Nephron progenitor cell (in vitro differentiated cells): ENCODE measurements at places on chromosomes 4 and X.

DNA sequence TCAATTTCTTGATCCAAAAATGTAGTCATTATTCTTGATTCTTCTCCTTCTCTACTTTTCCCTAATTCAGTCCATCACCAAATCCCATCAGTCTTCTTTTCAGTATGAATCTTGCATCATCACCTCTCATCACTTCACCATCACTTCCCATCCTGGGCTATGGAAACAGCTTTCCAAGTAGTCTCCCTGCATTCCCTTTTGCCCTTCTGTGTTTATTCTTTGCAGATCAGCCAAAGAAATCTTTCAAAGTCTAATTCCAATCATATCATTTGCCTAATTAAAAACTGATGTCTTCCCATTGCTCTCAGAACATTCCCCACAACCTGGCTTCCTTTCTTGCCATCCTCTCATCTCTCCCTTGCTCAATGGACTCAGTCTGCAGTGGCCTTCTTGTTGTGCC lies 201.7 kb upstream of the ADAMTS3 start:
- no peak overlapping the region for H3K4me3 ChIP-seq
- H3K27me3 ChIP-seq: peaks cover 9% of the 10 kb centered on the region
- DNase-seq: no peak
- no peaks in the 10 kb centered on the region for H3K4me1 ChIP-seq
- H3K27ac ChIP-seq: no peak overlapping the region
- no peaks in the 10 kb centered on the region for H3K36me3 ChIP-seq

- H3K36me3 ChIP-seq: no peaks in the 10 kb centered on the region
- no peak overlapping the region for H3K4me3 ChIP-seq
- no peaks in the 10 kb centered on the region for H3K4me1 ChIP-seq
- peaks cover 3% of the 10 kb centered on the region for H3K27me3 ChIP-seq
- DNase-seq: no peak
Measured at GRCh38 chr4:80798082-80798481, 232.4 kb upstream of the BMP3 start.

GRCh38 chr4:152325831-152326230 lies 210.1 kb downstream of the FBXW7 start:
- no peak overlapping the region for H3K27ac ChIP-seq
- peaks cover 63% of the 10 kb centered on the region for H3K36me3 ChIP-seq
- H3K27me3 ChIP-seq: no peaks in the 10 kb centered on the region
- no peak for DNase-seq
- no peak overlapping the region for H3K4me3 ChIP-seq

DNA sequence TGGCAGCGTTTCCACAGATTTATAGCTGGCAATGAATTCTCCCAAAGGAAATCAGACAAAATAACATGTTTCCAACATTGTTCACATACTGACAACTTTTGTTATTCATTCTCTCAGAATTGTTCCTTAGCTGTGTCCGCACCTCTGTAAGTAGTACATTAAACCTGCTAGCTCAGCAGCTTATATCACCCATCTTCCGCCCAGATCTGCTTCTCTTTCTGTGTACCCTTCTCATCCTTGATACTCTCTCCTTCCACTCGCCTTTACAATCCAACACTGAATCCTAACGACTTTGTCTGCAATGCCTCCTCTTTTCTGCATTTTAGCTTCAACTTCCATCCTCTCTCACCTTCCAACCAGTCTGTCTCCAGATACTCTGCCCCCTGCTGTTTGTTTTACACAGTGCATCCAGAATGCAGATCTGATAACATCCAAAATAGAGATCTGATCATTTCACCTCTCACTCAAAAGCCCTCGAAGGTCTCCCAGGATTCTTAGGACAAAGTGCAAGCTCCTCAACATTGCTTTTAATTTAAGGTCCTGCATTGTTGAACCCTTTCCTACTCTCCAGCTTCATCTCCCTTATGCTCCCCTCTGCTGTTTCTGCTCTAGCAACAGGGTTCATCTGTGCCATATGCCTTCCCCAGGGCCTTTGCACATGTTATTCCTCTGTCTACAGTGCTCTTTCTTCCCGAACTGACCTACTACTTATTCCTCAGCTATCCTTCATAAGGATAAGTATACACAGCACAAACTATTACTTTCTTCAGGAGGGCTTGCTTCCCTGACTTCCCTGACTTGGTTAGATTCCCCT lies 67.3 kb upstream of the VBP1 start:
- no peaks in the 10 kb centered on the region for H3K36me3 ChIP-seq
- no peak overlapping the region for H3K27ac ChIP-seq
- peak; percentile 29 for DNase-seq
- H3K27me3 ChIP-seq: peaks cover 7% of the 10 kb centered on the region
- peaks cover 3% of the 10 kb centered on the region for H3K4me1 ChIP-seq

GRCh38 chrX:81959964-81960363 lies 758.1 kb downstream of the SH3BGRL start:
- DNase-seq: no peak
- no peak overlapping the region for H3K4me3 ChIP-seq
- H3K27ac ChIP-seq: no peak overlapping the region
- H3K36me3 ChIP-seq: no peaks in the 10 kb centered on the region

DNA sequence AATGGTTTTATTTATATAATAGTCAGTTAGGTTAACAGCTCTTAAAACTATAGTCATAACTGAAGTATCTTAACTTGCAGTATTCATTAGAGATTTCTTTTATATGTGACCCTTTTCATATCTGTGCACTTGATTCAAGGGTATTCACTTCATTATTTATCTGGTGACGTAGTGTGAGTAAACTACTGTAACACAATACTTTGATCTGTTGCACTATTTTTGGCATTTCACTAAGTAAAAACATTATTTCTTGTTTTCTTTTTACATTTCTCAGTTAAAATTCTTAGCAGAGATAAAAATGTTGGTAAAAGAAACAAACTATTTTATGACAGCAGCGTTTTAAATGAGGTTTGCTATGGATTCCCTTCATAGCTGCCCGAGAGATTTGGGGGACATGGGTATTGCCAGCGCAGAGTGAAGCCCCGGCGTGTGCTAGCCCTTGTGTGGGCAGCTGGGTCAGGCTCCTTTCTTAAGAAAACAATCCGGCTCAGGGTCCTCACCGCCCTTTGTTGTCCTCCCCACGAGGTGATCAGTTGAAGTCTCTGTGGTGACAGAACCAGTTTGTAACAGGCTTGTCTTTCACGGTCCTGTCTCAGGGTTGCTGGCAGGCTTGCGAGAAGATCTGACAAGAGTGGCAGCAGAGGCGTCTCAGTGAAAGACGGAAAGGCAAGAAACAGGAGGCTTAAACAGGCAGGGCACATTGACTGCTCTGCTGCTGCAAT lies 293.4 kb downstream of the BMPR1B start:
- H3K4me1 ChIP-seq: peaks cover 31% of the 10 kb centered on the region
- no peaks in the 10 kb centered on the region for H3K36me3 ChIP-seq
- H3K27ac ChIP-seq: peak overlapping the region; percentile 83
- no peaks in the 10 kb centered on the region for H3K27me3 ChIP-seq
- peak overlapping the region; percentile 68 for H3K4me3 ChIP-seq

DNA sequence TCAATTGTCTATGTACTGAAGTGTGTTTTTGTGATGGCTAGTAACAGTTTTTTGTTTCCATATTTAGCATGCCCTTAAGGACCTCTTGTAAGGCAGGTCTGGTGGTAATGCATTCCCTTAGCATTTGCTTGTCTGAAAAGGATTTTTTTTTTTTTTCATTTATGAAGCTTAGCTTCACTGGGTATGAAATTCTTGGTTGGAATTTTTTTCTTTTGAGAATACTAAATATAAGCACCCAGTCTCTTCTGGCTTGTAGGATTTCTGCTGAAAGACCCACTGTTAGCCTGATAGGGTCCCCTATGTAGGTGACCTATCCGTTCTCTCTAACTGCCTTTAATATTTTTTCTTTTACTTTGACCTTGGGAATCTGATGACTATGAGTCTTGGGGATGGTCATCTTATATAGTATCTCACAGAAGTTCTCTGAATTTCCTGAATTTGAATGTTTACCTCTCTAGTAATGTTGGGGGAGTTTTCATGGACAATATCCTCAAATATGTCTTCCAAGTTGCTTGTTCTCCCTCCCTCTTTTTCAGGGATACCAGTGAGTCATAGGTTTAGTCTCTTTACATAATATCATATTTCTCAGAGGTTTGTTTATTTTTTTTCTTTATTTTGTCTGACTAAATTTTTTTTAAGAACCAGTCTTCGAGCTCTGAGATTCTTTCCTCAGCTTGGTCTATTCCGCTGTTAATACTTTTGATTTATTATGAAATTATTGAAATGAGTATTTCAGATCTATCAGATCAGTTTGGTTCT lies 157.1 kb upstream of the PGRMC2 start:
- H3K27ac ChIP-seq: no peak overlapping the region
- peaks cover 4% of the 10 kb centered on the region for H3K27me3 ChIP-seq
- no peaks in the 10 kb centered on the region for H3K4me1 ChIP-seq
- DNase-seq: no peak

DNA sequence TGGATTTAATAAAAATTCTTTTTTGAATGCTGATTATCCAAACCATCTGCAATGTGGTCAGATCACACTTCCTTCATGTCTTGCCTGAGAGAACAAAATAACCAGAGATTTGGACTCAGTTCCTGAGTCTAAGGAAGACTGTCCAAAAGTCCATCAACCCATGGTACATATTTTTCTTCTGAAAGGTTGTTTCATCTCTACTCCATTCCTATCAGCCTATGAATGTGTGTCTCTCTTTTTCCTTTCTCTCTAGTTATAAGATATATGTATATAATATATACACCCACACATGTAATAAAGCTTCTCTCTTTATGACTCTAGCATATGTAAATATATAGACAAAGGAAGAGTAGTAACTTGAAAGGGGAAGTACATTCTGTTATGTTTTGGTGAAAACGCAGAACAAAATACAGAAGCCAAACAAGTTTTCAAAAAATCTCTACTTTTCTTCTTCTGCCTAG lies 226.9 kb downstream of the ARHGAP24 start:
- no peak for DNase-seq
- no peak overlapping the region for H3K27ac ChIP-seq
- H3K4me1 ChIP-seq: no peaks in the 10 kb centered on the region
- peaks cover 4% of the 10 kb centered on the region for H3K27me3 ChIP-seq
- H3K36me3 ChIP-seq: no peaks in the 10 kb centered on the region

DNA sequence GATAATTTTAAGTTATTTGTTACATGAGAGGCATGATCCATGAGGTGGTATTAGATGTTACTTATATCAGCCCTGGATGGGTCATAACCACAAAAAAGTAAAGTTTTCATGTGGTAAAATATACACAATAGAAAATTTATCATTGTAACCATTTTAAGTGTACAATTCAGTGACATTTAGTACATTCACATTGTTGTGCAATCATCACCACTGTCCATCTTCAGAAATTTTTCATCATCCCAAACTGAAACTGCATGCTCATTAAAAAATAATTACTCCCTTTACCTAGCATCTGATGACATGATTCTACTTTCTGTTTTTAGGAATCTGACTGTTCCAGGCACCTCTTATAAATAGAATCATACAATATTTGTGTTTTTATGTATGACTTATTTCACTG lies 11.2 kb downstream of the GK2 start:
- H3K4me3 ChIP-seq: no peak overlapping the region
- H3K27ac ChIP-seq: no peak overlapping the region
- H3K36me3 ChIP-seq: no peaks in the 10 kb centered on the region
- DNase-seq: no peak

GRCh38 chr4:54440394-54441136 lies 211.5 kb downstream of the PDGFRA start:
- H3K27me3 ChIP-seq: peaks cover 17% of the 10 kb centered on the region
- H3K36me3 ChIP-seq: no peaks in the 10 kb centered on the region
- H3K27ac ChIP-seq: no peak overlapping the region
- no peaks in the 10 kb centered on the region for H3K4me1 ChIP-seq

DNA sequence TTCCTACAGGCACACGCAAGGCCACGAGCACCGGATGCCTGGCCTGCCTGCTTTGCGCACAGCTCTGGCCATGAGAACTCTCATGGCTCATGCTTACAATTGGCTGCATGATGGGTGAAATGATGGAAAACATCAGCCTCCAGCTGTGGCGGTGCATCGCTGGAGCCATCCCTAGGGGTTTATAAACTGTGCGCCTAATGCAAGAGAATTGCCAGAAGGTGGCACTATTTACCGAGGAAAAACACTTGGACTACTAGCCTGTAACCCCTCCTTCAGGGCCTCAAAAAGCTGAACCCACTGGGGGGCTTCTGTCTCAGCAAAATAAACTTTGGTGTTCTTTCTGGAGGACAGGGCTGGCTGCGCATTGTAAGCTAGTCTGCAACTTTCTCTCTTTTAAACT lies 51.9 kb downstream of the PHKA2 start:
- H3K4me1 ChIP-seq: no peaks in the 10 kb centered on the region
- H3K27me3 ChIP-seq: no peaks in the 10 kb centered on the region
- no peak overlapping the region for H3K4me3 ChIP-seq
- peak; percentile 6 for DNase-seq

DNA sequence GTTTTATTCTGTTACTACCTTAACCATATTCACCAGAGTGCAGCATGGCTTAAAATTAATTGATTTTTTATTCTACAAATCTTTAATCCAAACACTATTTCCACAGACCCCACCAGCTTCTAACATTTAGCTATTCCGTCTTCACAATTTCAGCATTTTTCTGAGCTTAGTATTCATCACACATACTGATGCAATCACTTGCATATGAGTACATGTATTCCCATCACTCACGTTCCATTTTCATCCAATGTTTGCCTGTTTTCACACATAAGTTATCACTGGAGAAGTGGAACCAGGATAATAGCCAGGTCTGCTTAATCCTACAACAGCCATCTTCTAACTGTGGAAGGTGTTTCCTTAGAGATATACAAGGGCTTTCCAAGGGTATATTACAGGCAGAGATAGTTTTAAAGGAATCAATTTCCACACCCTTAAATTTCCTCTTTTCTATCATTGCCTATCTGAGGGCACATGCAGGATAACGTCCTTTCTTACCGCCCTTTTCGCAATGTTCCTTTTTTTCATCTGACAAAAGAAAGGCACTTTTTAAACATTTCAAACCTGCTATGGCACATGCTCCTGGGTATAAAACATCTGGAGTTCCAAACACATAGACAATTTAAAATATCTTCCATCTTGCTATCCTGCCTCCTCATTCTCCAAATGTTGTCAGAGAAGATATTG lies 115.8 kb downstream of the CORIN start:
- peaks cover 6% of the 10 kb centered on the region for H3K36me3 ChIP-seq
- peaks cover 23% of the 10 kb centered on the region for H3K4me1 ChIP-seq
- H3K27me3 ChIP-seq: peaks cover 3% of the 10 kb centered on the region
- DNase-seq: no peak
- no peak overlapping the region for H3K4me3 ChIP-seq
- H3K27ac ChIP-seq: no peak overlapping the region

GRCh38 chr4:147596981-147597380 lies 20.2 kb upstream of the TMEM184C start:
- peaks cover 6% of the 10 kb centered on the region for H3K27me3 ChIP-seq
- no peak for DNase-seq
- H3K36me3 ChIP-seq: no peaks in the 10 kb centered on the region
- H3K27ac ChIP-seq: no peak overlapping the region
- H3K4me1 ChIP-seq: peaks cover 4% of the 10 kb centered on the region

GRCh38 chr4:622996-623913 lies 2.1 kb upstream of the PDE6B start:
- H3K4me3 ChIP-seq: no peak overlapping the region
- H3K27ac ChIP-seq: no peak overlapping the region
- H3K36me3 ChIP-seq: no peaks in the 10 kb centered on the region
- peaks cover 14% of the 10 kb centered on the region for H3K27me3 ChIP-seq
